ENCODE measurements at places on chromosomes 7 and 10.

DNA sequence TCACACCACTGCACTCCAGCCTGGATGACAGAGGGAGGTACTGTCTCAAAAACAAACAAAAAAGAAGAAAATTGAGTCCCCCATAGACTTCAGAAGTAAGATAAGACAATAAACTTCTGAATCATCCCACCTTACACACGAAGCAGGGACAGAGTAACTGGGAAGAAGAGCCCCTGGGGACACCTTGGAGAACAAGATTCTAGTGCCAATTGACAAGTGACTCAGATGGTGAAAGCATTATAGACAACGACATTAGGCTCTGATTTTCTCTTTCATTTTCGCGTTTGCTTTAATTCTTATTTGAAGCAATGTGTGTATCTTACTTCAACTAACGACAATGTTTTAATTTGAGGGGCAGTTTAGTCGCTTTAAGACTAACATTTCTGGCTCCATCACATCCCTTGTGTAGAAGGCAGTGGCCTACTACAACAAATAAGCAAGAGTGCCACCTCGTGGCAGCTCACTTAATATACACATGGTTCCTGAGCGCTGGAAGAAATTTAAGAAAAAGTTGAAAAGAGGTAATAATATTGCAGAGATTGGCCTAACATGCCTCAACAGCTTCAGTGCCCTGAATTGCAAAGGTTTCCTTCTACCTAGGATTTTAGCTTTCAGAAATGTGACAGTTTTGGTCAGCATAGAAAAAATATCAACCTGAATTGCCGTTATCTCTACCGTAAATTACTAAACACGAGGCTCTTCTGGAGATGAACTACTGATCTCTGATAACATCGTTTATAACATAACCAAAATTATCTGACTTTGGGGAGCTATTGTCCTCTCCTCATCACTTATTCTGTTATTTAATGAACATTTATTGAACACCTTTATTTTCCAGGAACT lies 36.7 kb downstream of the ASNS start:
- peak; percentile 48 for DNase-seq

DNA sequence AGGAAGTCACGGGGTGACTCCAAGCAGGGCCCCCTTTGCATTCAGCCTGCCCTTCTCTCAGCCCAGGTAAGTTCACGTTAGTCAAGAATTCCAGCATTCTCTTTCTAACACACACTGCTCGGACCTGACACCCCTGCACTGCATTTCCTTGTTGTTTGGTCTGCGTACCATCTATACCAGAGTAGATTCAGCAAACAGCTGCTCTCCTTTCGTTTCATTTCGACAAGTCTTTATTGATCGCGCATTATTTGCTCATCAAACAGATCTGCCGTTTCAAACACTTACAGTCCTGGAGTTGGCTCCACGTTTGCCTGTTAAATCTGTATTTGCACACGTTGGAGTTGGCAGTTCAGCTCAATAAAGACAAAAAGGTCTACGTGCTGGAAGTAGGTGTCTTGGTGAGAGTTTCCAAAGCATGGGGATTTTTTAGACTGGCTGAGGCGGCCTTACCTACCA lies 495.1 kb downstream of the RPS24 start:
- no peak for DNase-seq

DNA sequence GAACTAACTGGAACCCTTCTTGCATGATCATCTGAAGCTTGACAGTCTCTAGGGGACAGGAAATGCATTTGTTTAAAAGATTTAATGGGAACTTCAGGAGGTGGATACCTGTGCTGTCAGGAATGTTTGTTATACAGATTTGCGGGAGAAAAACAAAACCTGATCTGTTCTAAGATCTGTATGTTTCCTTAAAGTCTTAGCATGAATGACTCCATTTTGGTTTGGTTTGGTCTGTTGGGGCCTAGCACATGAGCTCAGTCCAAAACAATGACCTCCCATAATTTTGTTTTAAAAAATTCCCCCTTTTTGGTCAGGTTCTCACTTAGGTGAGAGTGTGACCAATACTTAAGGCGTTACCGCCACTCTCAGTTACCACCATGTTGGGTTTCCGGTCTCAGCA lies 138.7 kb downstream of the AKR1D1 start:
- DNase-seq: no peak

DNA sequence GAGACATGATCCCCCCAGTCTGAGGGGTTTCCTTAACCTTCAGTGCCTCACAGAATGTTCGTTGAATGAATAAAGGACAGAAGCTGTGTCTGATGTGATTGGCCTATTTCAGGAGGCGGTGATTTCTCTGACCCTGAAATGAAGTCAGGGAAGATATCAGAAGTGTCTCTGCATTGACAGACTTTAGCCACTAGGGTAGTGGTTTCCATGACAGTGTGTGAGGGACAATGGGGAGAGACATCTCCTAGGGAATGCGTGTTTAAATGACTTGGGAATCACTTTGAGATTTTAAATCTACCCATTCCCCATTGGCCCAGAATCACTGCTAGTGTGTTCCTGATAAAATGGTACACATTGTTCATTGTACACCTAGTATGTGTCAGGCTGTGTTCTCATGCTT lies 132.0 kb downstream of the CFAP58 start:
- no peak for DNase-seq

Measured in CD4-positive, alpha-beta T cell treated with Interleukin-1 beta for 1 hour (primary cell).